ENCODE measurements at places on chromosomes 5 and 9. TPM values are rescaled to one million over a fixed set of nuclear protein-coding genes. Genes with fewer than 3 reads are reported as not detected.

The ADAMTSL1 gene
- total RNA-seq, result 111 TPM

DNA sequence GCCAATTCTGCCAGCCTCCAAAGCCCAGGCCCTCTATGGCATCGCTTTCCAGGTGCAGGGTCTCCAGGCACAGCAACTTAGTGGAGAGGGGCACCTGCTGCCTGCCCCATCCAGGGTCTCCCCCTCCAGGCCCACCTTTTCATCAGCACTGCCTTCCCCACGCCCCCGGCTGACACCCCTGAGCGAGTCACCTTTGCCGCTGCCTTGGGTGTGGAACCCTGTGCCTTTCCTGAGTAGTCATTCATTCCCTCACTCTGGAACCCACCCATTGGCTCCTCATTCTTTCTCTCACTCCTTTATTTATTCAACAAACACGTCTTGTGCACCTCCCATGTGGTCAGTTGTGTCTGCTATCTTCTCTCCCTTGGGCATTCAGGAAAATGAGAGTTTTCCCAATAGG, 14.5 kb upstream of the RPL26L1 start:
- no peak for DNase-seq

DNA sequence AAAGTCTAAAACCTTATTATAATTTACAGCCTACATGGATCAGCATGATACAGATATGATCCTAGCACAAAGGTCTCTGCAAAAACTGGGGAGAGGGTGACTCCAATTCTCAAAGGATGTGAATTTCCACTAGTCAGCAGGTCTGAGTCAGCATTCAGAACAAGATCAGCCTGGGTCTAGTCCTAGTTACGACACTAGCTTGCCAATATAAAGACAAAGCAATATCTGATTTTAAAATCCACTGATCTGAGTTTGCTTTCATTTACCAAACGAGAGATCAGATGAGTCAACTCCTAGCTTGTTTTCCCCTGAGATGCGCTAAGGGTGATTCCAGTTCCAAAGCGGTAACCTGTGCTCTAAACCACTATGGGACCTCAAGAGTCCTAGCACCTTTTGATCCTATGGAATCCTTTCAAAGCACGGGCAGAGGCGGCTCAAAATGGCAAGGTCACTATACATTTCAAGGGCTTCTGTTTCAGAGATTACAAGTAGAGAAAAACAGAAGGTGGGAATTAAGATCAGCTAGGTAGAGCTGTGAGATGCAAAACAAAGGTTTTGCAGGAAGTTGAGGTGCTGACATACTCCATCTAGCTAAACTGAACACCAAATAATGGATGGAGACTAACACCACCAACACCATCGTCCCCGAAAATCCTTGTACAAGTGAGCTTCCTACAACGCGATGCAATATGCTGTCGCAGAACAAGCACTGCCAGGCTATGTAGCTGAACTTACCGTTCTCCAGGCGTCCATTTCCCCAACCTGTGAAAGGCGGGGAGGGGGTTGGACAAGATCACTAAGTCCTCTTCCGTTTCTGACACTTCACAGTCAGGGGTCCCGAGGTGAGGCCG, 906 bp downstream of the SLC25A51 start:
- no peak for DNase-seq

DNA sequence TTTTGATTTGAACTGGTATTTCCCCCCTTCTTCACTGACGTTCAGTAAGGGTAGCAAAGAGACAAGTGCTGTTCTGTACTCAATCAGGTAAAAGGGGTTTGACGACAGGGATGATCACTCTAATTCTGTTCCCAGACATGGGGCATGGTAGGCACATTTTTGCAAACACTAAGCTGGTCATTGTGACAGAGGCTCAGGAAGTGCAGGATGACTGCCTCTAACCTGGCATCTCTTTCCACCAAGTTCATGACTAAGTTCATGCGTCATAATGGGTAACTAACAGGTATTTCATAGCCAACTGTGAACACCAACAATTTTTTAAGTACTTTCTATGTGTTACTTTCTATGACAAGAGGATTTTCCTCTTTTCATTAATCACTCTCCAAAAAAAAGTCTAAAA, 166.5 kb downstream of the MAPKAP1 start:
- no peak for DNase-seq

- DNase-seq, result no peak
Observed at GRCh38 chr5:127746756-127747155, 43.6 kb downstream of the CCDC192 start.
